ENCODE measurements at places on chromosomes 6 and 20.

- no peak for DNase-seq
Observed at GRCh38 chr20:31568041-31568731, 36.9 kb upstream of the ID1 start.

DNA sequence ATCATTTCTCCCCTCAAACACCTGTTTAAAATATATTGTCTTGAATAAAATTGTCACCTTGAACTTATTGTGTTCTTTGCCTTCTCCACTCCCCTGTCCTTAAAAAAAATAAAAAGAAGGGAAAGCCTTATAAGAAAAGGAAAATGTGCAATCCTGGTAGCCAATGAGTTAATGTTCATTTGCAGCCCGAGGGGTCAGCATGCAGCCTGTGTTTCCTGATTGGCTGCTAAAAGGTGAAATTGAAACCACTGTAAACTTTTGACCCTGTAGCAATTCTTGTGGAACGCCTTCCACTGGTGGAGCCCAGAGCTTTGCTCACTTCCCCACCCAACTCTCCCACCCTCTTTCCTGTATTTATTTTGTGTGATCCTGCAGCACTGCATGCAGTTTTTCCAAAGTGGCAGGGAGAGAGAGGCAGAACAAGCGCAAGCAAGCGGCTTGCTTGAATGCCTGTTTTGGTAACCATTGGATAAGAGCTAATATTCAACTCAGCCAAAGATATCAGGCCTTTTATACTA lies 74.9 kb downstream of the NCOA3 start:
- no peak for DNase-seq

DNA sequence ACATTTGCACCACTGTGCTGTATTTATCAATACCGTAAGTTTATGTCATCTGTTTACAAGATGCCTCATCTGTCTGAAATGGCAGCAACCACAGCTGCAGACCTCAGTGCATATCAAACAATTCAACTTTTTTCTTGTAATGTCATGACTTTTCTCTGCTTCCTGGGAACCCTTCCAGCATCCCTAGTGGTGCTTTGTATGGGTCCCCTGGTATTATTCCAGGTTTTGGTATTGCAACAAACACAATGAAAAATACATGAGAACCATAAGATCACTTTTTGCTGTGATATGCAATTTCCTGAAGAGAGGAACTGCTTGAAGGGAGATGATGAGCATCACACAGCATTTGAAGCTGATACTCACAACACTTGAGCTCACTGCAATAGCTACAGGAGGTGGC lies 12.0 kb upstream of the TXNDC5 start:
- DNase-seq = no peak

DNA sequence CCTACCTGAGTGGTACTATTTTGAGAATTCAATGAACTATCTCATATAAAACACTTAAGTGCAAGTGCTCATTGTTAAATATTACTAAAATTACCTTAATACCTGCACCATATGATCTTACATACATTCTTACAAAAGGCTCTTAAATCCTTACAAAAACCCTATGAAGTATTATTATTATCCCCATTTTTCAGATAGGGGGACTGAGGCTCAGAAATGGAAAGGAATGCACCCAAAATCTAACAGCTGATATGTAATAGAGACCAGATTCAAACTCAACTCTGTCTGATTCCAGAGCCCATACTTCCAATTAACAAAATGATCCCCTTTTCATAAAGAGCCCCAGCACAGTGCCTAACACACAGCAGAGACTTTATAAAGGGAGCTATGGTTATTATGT lies 17.5 kb downstream of the BCL2L1 start:
- no peak for DNase-seq

- DNase-seq = no peak
Observed at GRCh38 chr6:87082160-87082721, 12.7 kb downstream of the CGA start.

DNA sequence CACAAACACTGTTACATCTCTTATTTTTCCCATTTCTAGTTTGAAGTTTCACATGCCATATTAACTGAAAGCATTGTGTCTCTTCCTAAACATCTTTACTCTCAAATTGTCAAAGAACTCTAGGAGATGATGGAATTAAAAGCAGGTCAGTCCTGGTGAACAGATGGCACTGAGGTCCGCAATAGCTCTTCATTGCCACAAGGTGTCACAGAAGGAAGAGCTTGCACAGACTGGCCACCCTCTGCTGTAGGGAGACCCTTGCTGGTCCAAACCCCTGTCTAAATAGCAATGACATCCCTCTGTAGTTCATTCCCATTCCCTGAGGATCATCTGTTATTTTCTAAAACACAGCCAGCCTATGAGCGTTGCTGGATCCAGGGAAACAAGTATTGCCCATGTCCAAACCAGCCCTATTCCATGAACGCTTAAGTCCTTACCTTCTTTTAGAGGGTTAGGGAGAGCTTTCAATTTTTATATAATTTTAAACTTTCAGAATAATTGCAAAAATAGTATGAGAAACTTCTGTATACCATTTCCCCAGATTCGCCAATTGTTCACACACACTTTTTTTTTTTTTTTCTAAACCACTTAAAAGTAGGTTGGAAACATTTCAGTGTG lies 10.1 kb upstream of the HDAC2 start:
- DNase-seq = no peak

DNA sequence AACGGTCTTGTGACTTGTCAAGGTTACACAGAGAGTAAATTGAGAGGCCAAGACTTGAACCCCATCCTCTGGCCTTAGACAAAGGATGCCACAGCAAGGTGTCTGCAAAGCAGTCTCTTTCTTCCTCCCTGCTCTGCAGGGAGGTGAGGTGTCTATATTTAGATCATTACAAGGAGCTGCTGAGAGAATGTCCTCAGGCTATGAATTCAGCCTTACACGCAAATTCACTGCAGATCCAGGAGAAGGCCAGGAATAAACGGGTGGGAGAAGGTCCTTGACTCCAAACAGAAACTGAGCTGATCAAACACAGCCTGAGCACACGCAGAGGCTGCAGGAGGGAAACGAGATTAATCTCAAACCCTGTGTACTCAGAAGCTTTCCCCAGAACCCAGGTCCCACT lies 48.6 kb upstream of the PTPRT start:
- DNase-seq = no peak

- DNase-seq = no peak
Observed at GRCh38 chr20:56995635-56996075, 270.8 kb downstream of the BMP7 start.

DNA sequence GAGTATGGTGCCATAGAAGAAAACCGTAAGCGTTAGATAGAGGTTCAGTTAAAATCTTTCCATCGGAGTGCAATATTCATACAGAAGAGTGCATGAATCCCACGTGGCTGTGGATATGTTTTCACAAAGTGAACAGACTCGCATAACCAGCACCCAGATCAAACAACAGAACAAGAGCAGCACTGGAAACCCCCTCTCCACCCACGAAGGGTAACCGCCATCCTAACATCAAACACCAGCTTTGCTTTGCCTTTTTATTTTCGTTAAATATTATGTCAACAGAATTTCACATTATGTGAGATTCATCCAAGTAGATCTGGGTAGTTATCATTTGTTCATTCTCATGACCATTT lies 4.7 kb downstream of the GTSF1L start:
- peak; percentile 30 for DNase-seq

- DNase-seq = no peak
Observed at GRCh38 chr20:11569163-11569562, 348.5 kb upstream of the BTBD3 start.

DNA sequence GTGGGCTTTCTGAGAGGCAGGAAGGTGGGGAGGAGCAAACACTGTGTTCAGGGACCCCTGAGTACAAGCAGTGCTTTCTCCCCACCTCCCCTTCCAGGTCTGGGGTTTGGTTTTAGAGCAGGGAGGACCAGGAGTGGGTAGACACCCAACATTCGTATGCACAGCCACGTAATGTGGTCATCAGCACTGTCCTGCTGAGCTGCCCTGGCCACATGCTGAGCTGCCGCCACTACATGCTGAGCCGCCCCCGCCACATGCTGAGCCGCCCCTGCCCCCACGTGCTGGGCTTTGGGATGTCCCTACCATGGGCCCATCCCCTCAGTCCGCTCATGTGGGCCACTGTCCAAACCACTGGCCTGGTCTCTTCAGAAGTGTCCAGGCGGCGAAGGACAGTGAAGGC lies 214.9 kb upstream of the CST7 start:
- no peak for DNase-seq

DNA sequence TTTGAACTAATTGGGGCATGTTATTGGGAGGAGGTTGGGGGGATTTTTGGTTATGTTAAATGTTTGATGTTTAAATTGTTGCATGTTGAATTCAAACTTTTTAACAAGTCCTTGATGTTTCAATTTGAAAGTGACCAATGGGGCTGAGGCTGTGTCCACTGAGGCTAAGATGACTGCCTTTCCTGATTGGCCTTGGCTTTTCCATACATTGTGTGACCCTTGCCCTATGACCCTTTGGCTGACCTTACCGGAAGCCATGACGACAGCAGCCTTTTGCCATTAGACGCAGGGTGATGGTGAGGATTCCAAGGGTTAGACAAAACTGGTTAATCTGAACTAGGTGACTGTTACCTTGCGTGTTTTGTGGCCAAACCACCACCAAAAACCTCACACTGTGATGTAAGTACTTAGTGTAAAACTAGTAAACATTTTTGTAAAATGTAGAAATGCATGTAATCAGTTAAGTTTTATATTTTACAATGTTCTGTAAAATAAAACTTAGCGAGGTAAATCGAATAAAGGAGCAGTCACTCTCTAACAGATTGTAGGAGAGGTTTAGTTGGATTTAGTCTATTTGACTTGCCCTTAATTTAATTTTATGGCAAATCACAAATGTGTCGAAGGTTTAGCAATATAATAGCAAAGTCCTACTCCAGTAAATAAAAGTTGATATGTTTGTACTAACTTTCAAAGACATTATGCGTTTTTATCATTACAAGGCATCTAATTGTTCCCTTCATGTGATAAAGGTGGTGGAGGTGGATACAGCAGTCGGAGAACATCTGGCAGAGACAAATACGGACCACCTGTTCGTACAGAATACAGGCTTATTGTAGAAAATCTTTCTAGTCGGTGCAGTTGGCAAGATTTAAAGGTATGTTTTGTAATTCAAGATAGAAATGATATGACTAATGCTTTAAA lies 1.6 kb downstream of the SRSF6 start:
- DNase-seq = no peak

DNA sequence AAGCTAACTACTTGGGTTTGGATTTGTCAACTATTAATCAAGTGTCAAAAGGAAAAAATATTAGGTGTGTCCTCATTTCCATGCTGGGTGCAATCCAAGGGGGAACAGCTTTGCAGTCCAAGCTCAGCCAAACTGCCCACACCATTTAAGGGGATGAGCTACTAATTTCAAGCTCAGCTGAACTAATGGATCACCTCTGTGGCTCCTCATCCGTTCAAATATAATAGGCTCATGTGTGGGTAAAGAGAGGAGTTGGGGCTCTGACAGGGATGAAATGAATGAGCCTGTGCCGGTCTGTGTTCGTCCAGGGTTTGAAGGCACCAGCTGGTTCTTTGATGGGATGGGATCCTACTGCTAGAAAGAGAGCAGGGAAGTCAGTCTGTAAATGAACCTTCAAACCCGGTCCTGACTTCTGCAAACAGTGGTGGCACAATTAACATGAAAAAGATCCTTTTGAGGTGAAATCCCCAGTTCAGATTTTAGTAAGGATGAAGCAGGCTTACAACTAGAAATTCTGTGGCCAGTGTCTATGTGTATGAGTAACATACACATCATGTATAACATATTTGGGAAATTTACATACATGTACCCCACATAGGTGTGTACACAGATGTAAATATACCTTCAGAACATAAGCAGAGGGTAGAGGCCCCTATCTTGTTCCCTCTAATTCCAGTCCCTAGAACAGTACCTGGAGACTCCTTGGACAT lies 41.9 kb downstream of the TTI1 start:
- DNase-seq = no peak

Measured in stimulated activated CD4-positive, alpha-beta T cell treated with anti-CD3 and anti-CD28 coated beads, Interleukin-1b, Interleukin-23, amount 100 ng/mL, for 1 hour (primary cell).